Breast epithelium (tissue), 4 donors: ENCODE measurements at places on chromosomes 5 and 9. TPM values are rescaled to one million over a fixed set of nuclear protein-coding genes. Genes with fewer than 3 reads are reported as not detected.

- no peak for DNase-seq
- no peaks in the 10 kb centered on the region for H3K27me3 ChIP-seq
- H3K4me3 ChIP-seq, result no peak overlapping the region
- no peaks in the 10 kb centered on the region for H3K4me1 ChIP-seq
- no peaks in the 10 kb centered on the region for H3K36me3 ChIP-seq
- H3K27ac ChIP-seq, result no peak overlapping the region
These were observed 71.4 kb upstream of the STARD4 start for GRCh38 chr5:111583758-111584203.

- H3K27ac ChIP-seq, result peak overlapping the region; percentile 96
- H3K4me1 ChIP-seq, result peaks cover 12% of the 10 kb centered on the region
- no peak for DNase-seq
- no peak overlapping the region for H3K4me3 ChIP-seq
These were observed 4.2 kb downstream of the NEK6 start for GRCh38 chr9:124261736-124262648.

The ARL14EPL gene
- total RNA-seq, result not detected

The PCDHGC3 gene
- 35.1 TPM for total RNA-seq

The OR13F1 gene
- not detected for total RNA-seq

- DNase-seq, result no peak
- no peak overlapping the region for H3K27ac ChIP-seq
- H3K4me1 ChIP-seq, result no peaks in the 10 kb centered on the region
- no peaks in the 10 kb centered on the region for H3K36me3 ChIP-seq
- no peaks in the 10 kb centered on the region for H3K27me3 ChIP-seq
- H3K4me3 ChIP-seq, result no peak overlapping the region
These were observed 70.1 kb downstream of the FBXO4 start for GRCh38 chr5:41995193-41995592.

The IDNK gene
- 4.9 TPM for total RNA-seq

GRCh38 chr5:151060742-151061141 lies 20.1 kb downstream of the TNIP1 start:
- H3K27ac ChIP-seq, result peak overlapping the region; percentile 51
- H3K27me3 ChIP-seq, result no peaks in the 10 kb centered on the region
- no peaks in the 10 kb centered on the region for H3K4me1 ChIP-seq
- H3K4me3 ChIP-seq, result no peak overlapping the region
- no peak for DNase-seq

- H3K27me3 ChIP-seq, result no peaks in the 10 kb centered on the region
- H3K4me3 ChIP-seq, result no peak overlapping the region
- H3K27ac ChIP-seq, result no peak overlapping the region
- no peak for DNase-seq
These were observed 63.3 kb upstream of the DPYSL3 start for GRCh38 chr5:147573211-147573610.

The IFNA13 gene
- not detected for total RNA-seq

GRCh38 chr9:137062384-137062783 lies 8.0 kb downstream of the SAPCD2 start:
- no peak for DNase-seq
- peak overlapping the region; percentile 63 for H3K27ac ChIP-seq
- no peaks in the 10 kb centered on the region for H3K27me3 ChIP-seq
- no peaks in the 10 kb centered on the region for H3K36me3 ChIP-seq

DNA sequence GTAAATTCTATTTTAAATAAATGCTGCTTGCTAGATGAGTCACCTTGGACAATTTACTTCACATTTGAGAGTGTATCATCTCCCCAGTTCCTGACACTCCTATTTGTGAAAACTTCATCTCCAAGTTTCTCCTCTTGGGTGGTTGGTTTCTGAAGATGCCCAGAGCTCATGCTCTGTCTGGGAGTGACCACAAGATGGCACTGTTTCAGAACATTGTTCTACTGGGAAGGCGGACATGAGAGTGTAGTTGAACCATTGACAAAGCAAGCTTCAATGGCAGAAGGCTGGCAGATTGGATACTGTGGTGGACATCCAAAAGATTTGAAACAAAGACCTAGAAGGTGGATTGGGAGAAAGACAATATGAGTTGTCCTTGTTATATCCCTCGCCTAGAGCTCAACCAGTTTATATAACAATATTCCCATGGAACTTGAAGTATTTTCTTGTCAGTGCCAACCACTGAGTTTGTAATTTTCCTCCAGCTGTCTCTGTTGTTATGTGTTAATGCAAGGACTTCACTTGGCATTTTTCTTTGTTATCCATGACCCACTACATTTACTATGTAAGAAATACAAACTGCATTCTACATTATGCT lies 234.3 kb upstream of the ANKH start:
- H3K36me3 ChIP-seq, result no peaks in the 10 kb centered on the region
- no peak overlapping the region for H3K4me3 ChIP-seq
- no peak for DNase-seq

GRCh38 chr5:142346706-142347105 lies 21.9 kb upstream of the SPRY4 start:
- no peaks in the 10 kb centered on the region for H3K36me3 ChIP-seq
- H3K4me1 ChIP-seq, result no peaks in the 10 kb centered on the region
- DNase-seq, result no peak
- no peaks in the 10 kb centered on the region for H3K27me3 ChIP-seq
- no peak overlapping the region for H3K4me3 ChIP-seq
- H3K27ac ChIP-seq, result no peak overlapping the region

The RNF180 gene
- total RNA-seq, result 16.2 TPM

GRCh38 chr5:172712610-172713009 lies 58.4 kb downstream of the DUSP1 start:
- no peak overlapping the region for H3K4me3 ChIP-seq
- no peak for DNase-seq
- H3K36me3 ChIP-seq, result no peaks in the 10 kb centered on the region
- H3K27me3 ChIP-seq, result no peaks in the 10 kb centered on the region
- no peak overlapping the region for H3K27ac ChIP-seq

DNA sequence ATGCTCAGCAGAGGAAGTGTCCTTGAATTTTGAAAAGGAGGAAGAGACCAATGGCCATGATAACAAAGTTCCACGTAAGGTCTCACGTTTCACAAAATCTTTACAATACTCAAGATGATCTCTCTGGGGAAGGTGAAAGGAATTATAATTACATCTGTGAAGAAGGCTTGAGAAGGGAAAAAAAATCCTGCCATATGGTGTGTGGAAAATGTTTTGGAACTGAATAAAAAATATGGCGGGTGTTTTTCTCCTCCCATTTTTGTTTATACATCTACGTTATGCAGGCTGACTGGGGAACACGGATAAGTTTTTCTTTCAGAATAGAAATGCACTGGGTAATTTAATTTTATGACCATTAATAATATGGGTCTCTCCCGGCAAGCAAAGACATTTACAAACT lies 425.6 kb upstream of the BRINP1 start:
- H3K36me3 ChIP-seq, result no peaks in the 10 kb centered on the region
- no peak overlapping the region for H3K27ac ChIP-seq
- no peaks in the 10 kb centered on the region for H3K27me3 ChIP-seq

DNA sequence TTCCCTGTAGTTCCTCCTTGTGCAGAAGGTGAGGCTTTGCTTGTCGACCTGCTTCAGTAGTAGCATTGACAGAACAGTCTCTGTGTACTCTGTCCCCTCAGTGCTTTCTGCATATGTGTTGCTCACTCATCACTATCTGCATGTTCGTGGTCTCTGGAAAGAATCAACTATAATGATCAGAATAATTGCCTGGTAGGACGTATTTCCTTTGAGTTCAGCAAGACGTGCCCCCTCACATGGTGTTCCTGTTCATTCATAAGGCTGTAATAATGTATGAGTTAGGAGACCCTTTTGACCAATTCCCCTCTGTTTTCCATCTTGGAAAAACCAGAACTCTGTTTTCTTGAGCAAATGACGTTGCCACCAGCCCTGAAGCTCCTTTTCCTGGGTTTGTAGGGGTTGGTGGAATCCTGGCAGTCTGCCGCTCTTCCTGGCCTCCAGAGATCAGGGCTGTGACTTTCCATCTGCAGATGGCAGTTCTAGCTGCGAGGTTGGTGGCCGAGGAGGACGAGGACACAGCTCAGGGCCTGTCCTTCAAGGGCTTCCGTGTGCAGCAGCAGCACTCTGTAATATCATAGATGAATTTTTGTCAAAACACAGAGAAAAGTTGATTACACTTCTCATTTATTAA lies 61.9 kb downstream of the EXOSC2 start:
- H3K4me1 ChIP-seq, result no peaks in the 10 kb centered on the region
- no peaks in the 10 kb centered on the region for H3K36me3 ChIP-seq
- no peaks in the 10 kb centered on the region for H3K27me3 ChIP-seq
- no peak overlapping the region for H3K4me3 ChIP-seq

DNA sequence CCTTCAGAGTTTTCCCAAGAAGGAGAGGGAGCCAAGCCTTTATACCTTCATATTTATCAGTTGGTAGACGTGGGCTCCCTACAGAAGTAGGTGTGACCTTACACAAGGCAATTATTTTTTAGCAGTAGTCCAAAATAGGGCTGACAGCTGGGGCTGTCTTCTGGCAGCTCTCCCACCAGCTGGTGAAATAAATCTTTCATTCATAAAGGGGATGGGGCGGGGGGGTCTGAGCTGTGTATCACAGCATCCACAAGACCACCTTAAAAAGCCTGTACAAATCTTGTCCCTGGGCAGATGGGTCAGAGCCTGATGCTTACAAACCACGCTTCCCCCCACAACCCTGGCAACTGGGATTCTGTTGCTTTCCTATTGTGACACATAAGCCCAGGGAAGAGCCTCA lies 19.7 kb downstream of the CSF2 start:
- H3K27me3 ChIP-seq, result no peaks in the 10 kb centered on the region
- H3K4me3 ChIP-seq, result no peak overlapping the region
- no peaks in the 10 kb centered on the region for H3K4me1 ChIP-seq
- no peaks in the 10 kb centered on the region for H3K36me3 ChIP-seq

GRCh38 chr5:66436721-66437120 lies 159.5 kb upstream of the MAST4 start:
- no peak for DNase-seq
- no peak overlapping the region for H3K27ac ChIP-seq
- H3K36me3 ChIP-seq, result no peaks in the 10 kb centered on the region
- H3K4me1 ChIP-seq, result no peaks in the 10 kb centered on the region

The S100Z gene
- 1.0 TPM for total RNA-seq

GRCh38 chr5:151199581-151200185 lies 24.2 kb downstream of the CCDC69 start:
- no peaks in the 10 kb centered on the region for H3K36me3 ChIP-seq
- H3K27ac ChIP-seq, result no peak overlapping the region
- no peak overlapping the region for H3K4me3 ChIP-seq
- H3K27me3 ChIP-seq, result no peaks in the 10 kb centered on the region

DNA sequence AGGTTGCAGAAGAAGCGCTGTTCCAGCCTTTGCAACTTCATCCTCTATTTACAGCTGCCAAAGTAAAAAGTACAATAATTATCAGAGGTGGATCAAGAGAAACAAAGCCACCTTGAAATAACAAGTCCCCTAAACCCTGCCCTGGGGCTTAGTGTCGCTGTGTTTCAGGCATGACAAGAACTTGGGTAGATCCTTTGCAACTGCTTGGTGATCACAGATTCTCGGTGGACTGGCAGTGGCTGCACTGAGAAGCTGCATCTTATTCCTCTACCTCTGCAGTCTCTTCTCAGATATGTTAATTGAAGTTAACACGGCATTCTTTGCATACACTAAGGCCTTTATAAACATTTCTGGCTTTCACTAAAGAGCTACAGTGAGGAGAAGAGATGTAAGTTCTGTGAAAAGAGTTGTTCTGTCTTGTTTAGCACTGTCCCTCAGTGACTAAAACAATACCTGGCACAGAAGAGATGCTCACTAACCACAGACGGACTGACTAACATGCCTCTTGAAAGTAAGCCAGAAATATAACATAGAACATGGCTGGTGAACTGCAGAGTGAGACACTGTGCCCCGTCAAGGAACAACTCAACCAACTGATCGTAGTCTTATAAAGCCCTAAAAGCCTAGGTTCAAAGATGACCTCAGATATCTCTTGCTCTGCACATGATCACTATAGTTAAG lies 144.2 kb downstream of the MLLT3 start:
- H3K27me3 ChIP-seq, result no peaks in the 10 kb centered on the region
- no peak for DNase-seq
- H3K36me3 ChIP-seq, result no peaks in the 10 kb centered on the region
- no peaks in the 10 kb centered on the region for H3K4me1 ChIP-seq
- no peak overlapping the region for H3K4me3 ChIP-seq

DNA sequence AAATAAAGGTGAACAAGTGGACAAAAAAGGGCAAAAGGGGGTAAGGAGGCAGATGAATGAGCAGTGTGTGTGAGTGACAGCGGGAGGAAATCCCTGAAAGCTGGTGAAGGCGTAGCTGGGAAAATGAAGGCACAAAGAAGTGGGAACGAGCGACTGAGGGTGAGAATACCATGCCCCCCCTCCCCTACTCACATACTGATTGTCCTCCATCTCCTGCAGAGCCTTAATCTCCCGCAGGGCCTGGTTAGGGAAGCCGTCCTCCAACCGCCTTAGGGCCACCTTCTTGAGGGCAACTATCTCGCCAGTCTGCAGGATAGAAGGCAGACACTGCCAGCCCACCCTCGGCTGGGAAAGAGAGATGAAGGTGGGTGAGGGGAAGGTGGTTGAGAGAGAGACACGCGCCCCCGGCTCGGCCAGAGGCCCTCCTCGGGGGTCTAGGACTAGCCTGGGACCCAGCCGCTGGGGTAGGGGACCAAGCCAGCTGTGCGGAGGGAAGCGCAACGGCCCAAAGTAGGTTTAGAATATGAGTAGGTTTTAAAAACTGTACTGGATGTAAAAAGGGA lies 522 bp downstream of the CDK20 start:
- DNase-seq, result no peak
- peak overlapping the region; percentile 85 for H3K4me3 ChIP-seq
- H3K36me3 ChIP-seq, result no peaks in the 10 kb centered on the region
- peak overlapping the region; percentile 81 for H3K27ac ChIP-seq

DNA sequence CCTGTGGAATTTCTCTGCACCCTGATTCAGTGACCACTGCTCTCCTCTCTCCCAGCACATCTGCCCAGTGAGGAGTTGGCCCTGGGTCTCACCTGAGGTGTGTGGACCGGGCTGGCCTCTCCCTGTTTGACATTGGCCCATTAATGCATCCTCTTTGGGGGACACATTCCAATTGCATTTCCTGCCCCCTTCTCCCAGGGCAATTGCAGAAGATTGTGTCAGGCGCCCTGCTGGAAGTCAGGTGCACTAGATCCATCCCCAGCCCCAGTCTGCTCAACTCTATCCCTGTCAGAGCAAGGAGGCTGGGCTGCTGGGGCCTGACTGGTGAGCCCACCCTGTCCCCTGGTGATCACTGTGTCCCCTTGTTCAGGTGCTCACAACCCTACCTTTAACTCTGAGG lies 84.5 kb downstream of the LMX1B start:
- H3K27me3 ChIP-seq, result peaks cover 7% of the 10 kb centered on the region
- DNase-seq, result peak; percentile 19
- H3K27ac ChIP-seq, result no peak overlapping the region
- no peaks in the 10 kb centered on the region for H3K36me3 ChIP-seq

The MYORG gene
- total RNA-seq, result 2.9 TPM

DNA sequence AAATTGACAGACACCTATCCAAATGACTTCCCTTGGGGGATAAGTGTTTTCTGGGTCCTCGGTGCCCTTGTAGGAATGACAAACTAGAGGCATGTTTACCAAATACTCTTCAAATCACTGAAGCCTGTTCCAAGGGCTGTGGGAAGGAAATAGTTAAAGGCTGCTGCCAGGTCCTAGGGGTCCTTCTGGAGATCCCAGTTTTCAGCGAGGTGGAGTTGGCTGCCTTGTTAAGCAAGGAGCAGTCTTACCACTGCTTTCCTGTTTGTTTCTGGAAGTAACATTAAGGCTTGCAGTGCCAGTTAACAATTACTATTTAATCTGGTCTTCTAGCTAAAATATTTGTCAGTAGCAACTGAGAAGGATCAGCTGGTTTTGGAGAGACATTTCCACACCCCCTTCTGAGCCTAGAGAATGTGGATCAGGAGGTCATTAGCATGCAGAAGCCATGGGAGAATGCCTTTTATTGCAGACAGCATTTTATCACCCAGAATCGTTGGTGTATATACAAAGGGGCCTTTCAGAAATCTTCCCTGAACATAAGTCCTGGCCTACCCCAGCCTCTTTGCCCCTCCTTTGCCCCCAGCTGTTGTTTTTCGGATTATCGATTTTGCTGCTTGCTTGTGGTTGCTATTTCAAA lies 238.8 kb downstream of the DMAC1 start:
- H3K27me3 ChIP-seq, result no peaks in the 10 kb centered on the region
- H3K27ac ChIP-seq, result no peak overlapping the region
